Left lung (tissue), 14 donors: ENCODE measurements at places on chromosomes 13 and 19. TPM values are rescaled to one million over a fixed set of nuclear protein-coding genes. Genes with fewer than 3 reads are reported as not detected.

The ARRDC5 gene
- polyA plus RNA-seq, result not detected

The KLHL1 gene
- polyA plus RNA-seq, result 0.06 TPM

The FBXL12 gene
- 36.1 TPM for polyA plus RNA-seq

The JOSD2 gene
- polyA plus RNA-seq, result 17.0 TPM

The PSG11 gene
- polyA plus RNA-seq, result not detected

The ITGBL1 gene
- polyA plus RNA-seq, result 0.27 TPM
